Smooth muscle cell of the brain vasculature (primary cell): ENCODE measurements at places on chromosomes 2 and 18.
A peak's percentile ranks its signal among the peaks of the same experiment; 100 is the strongest.

GRCh38 chr2:206154197-206154596 is 5.0 kb downstream of the NDUFS1 start:
- DNase-seq, result no peak

GRCh38 chr2:77508511-77508910 is 13.7 kb downstream of the LRRTM4 start:
- no peak for DNase-seq

DNA sequence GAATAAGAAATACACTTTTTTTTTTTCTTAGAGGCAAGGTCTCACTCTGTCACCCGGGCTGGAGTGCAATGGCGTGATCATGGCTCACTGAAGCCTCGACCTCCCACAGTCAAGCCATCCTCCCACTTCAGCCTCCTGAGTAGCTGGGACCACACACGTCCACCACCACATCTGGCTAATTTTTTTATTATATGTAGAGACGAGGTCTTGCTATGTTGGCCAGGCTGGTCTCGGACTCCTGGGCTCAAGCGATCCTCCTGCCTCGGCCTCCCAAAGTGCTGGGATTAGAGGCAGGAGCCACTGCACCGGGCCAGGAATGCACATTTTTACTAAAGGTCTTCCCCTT is 2.4 kb downstream of the TGOLN2 start:
- DNase-seq, result no peak

DNA sequence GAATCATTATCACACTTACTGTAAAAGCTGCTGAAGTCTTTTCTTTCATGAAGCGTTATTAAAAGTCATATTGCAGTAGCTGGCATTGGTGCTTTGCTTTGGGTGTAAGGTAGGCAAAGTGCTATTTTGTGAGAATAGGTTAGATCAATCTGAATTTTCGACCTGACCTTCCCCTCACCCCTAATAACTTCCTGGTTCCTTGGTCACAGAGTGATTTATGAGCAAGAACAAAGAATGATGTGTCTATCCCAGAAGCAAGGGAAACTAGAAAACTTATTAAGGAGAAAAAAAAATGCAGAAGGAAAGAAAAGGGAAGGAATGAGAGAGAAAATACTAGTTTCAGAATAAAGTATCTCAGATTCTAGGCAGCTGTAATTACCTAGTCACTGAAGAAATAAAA is 163.1 kb upstream of the MEIS1 start:
- no peak for DNase-seq

- DNase-seq, result no peak
These were observed 32.4 kb downstream of the LHCGR start for GRCh38 chr2:48723129-48723528.

DNA sequence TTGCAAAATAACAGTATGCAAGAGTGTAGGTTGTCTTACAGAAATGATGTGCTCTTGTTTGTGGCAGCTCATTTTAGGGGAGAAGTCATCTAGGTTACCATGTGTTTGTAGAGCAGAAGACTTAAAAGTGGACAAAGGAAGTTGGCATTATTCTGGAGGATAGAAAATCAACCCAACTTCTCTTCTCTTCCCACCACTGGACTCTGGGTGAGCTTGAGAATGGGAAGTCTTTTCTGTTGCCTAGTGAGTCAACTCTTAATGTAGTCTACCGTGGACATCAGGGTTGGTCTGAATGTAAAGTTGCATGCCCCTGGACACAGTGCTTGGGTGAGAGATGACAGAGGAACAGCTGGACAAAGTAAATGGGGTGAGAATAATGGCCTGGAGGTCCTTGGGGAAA is 98.3 kb downstream of the FMNL2 start:
- no peak for DNase-seq

DNA sequence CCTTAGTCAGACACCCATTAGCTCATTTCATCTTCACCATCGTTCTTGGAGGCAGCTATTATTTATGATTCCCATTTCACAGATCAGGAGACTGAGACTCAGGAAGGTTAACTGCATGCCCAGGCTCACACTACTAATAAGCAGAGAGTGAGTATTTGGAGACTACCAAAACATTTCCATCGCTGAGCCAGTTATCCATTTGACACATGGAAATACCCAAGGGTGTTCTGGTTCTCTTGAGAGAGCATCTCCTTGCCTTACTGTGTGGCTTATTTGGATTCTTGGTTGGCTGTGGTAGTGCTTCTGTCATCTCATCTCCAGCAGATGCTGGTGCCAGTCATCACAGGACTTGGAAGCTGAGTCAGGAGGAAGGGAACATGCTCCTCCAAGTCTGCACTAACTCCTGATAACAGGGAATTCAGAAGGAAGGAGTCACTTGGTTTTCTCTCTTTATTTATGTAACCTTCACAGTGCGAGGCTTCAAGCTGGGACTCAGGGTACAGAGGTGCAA is 55.2 kb downstream of the RASGRP3 start:
- no peak for DNase-seq

- peak; percentile 46 for DNase-seq
These were observed 59.6 kb downstream of the TRPM8 start for GRCh38 chr2:233976690-233977294.

DNA sequence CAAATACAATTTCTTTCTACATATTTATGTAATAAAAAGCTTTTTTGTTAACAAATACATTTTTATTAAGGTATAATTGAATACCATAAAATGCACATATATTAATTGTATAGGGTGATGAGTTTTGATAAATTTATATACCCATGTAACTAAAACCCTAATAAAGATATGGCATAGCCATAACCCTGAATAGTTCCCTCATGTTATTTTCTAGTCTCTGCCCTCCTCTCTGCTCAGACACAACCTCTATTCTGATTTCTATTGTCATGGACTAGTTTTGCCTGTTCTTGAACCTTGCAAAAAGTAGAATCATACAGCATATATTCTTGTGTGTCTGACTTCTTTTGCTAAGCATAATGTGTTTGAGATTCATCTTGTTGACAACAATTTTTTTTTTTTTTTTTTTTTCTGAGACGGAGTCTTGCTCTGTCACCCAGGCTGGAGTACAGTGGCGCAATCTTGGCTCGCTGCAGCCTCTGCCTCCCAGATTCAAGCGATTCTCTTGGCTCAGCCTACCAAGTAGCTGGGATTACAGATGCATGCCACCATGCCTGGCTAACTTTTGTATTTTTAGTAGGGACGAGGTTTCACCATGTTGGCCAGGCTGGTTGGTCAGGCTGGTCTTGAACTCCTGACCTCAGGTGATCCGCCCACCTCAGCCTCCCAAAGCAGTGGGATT is 38.6 kb upstream of the ZNF512 start:
- no peak for DNase-seq

DNA sequence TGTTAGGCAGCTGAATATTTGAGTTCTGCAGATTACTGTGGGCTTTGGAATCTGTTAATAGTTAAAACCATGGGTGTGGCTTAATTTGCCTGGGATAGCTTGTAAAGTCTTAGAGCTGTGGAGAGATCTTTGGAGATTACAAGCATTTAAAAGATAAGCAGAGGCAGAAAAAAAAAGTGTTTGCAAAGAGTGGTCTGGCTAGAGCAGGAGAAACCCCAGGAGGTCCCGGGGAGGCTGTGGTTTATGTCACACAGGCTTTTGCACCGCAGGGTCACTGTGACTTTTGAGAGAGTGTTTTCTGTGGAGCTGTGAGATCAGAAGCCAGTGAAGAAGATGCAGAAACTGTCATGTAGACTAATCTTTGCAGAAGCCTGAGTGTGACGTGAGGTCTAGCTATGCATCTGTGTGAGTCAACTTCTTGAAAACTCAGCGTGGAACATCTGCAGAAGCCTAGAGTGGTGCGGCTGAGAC is 49.0 kb downstream of the SETBP1 start:
- DNase-seq, result peak; percentile 80

DNA sequence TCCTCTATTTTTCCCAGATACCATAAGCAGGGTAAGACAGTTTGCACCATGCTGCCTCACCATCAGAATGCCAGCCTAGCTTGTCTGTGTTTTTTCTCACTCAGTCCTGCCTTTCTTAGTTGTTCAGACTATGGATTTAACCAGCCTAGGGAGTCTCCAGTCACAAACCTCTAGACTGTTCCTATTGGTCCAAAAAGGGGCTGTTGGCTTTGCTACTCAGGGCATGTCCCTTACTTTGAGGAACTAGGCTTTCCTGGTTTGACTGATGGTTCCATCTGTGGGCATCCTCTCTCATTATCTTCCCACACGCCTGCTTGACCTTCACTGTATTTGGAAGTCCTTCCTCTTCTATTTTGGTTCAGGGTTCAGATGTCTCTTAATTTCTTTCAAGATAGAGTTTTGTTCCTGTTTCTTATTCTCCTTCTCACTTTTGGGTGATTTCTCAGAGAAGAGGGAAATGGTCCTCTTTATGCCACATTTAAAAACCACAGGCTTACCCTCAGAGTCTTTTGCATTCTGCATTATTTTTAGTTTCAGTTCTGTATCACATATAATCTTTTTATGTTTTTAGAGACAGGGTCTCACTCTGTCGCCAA is 31.3 kb upstream of the TMEM131 start:
- no peak for DNase-seq

- no peak for DNase-seq
These were observed 78.3 kb upstream of the TLK1 start for GRCh38 chr2:171238946-171239345.

DNA sequence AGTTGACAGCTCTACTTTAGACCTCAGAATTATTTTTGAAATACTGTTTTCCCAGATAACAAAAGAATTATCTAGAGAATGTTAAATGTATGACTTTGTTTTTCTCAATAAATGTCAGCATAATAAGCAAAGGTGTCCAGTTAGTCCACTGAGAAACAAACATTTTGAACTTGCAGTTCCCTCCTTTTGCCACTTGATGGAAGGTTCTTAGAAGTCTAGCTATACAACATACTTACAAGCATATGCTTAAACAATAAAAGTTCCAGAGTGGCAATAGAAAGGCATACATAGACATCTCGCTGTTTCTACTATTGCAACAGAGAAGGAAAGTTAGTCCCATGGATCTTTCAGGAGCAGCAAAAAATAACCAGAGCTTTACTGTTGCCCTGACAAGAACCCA is 11.8 kb downstream of the NDUFA10 start:
- no peak for DNase-seq

GRCh38 chr18:32258148-32258547 is 68.3 kb downstream of the MEP1B start:
- DNase-seq, result no peak

DNA sequence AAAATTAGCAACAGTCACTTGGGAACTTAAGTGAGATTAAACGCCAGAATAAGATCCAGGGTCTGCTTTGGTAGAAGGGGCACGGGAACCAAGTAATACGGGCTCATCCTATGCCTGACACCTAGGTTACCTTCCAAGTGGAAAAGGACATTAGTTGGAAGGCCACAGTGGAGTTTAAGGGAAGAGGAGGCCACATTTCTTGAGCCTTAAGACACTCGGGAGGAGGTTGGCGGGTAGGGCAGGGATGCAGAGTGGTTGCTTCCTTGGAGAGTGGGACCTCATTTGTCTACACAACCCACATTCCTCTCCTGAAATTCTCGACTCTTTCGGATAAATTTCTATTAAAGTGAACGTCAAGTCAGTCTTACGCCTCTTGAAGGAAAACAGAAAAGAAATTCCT is 510 bp upstream of the DNAH6 start:
- no peak for DNase-seq

DNA sequence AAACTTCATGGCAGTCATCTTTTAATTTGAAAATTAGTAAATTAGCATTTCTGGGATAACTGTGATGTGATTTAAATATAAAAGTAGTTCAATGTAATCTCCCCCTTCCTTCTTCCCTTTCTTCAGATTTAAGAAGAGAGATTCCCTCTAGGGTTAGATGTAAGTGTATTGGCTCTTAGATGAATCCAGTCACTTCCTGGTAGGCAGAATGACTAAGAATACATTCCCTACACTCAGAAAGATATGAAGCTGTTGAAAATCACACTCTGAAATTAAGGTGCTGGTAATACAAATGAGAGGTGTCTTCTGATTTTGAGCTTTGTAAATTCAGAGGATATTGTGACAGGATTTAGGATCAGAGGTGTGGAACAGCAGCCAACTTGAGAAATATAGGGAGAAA is 71.6 kb downstream of the TDRD15 start:
- no peak for DNase-seq

DNA sequence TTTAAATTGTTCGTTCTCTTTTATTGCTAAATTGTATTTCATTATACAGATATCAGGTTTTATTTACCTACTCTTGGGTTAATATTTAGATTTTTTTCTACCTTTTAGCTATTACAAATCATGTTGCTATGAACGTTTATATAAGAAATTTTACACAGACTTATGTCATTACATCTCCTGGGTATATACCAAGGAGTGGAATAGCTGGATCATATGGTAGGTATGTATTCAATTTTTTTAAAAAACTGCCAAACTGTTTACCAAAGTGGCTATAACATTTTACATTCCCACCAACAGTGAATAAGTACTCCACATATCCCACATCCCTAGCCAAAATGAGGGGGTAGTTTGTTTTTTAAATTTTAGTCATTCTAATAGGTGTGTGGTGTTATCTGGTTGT is 32.3 kb upstream of the BAZ2B start:
- no peak for DNase-seq

GRCh38 chr2:100321866-100322820 is at the start of gene LONRF2:
TSS of gene LONRF2 (minus strand) at chr2:100322501. CDS start at chr2:100322093, 408 bp downstream.
- no peak for DNase-seq

DNA sequence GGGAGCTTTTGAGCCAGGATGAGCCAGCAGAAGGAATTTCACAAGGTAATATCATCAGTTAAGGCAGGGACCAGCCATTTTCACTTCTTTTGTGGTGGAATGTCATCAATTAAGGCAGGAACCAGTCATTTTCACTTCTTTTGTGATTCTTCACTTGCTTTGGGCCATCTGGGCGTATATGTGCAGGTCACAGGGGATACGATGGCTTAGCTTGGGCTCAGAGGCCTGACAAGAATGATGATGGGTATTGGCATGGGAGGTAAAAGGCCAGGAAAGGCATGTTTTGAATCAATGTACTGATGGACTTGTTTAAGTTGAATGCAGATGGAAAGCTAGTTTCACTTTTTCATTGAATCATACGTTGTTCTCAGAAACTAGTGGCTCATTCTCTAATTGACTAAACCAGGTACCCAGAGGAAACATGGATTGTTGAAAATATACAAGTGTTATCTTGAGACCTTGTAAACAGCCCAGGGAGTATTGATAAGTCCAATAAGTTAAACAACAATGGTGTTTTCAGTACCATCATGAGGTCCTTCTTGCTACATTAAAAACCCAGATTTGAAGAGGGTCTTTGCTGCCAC is 1672.5 kb upstream of the DDX18 start:
- DNase-seq, result no peak
